Type B pancreatic cell (in vitro differentiated cells): ENCODE measurements at places on chromosomes 16 and 17.

DNA sequence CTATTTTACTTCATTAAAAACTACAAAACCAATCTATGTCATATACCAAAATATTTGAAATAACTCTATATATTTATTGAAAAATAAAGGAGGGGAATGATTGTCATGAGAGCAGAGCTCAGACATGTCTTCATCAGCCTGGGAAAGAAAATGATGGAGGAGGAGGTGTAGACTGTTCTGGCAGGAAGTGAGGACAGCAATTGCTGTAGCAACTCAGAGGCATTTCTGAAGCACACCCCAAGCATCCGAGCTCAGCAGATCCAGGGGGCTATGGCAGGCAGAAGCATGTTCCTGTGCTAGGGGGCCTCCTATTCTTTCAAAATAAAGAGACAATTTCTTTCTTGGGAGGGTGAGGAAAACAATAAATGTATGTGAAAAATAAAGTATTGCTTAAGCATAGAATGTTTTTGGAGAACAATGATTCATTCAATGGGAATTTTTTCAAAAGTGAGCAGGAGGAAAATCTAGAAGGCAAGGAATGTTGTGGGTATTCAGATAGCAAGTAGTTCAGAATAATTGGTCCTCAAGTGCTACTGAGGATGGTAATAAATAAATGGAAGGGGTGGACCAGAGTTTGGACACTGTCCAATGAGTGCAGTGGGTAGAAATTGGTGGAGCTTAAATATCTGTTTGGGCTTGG is 383.4 kb downstream of the CDH11 start:
- no peak for DNase-seq

DNA sequence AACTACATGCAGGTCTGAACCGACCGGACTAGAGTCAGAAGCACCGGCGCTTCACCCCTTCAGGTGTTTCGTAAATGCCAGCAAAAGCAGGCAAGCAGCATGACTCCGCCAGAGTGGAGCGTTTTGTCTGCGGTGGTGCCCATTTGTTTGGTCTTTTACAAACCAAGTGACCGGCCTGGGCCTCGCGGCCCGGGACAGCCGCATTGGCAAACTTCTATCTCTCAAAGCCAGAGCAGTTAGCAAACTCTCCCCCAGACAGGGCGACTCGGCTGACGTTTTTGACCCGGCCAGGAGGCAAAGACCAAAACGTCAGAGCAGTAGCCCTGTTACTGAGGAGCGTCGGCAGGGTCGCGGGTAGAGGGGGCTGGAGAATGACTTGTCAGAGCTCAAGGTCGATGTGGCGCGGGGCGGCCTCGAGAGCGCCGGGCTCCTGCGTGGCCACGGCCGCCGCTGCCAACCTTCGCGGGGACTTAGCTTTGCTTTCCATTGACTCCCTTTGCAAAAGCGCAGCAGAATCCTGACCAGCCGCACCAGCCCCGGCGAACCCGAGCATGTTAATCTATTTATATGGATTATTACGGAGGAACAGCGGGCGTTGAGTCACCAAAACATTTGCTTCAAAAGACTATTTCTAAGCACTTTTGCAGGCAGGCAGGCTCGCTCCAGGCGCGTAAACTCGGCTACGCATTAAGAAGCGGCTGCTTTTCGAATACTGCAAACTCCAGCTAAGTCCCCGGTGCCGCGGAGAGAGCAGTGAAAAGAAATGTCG is 763 bp upstream of the SOX9 start:
- no peak for DNase-seq

GRCh38 chr17:50426814-50427787 is 1.1 kb downstream of the ACSF2 start:
- DNase-seq = no peak

DNA sequence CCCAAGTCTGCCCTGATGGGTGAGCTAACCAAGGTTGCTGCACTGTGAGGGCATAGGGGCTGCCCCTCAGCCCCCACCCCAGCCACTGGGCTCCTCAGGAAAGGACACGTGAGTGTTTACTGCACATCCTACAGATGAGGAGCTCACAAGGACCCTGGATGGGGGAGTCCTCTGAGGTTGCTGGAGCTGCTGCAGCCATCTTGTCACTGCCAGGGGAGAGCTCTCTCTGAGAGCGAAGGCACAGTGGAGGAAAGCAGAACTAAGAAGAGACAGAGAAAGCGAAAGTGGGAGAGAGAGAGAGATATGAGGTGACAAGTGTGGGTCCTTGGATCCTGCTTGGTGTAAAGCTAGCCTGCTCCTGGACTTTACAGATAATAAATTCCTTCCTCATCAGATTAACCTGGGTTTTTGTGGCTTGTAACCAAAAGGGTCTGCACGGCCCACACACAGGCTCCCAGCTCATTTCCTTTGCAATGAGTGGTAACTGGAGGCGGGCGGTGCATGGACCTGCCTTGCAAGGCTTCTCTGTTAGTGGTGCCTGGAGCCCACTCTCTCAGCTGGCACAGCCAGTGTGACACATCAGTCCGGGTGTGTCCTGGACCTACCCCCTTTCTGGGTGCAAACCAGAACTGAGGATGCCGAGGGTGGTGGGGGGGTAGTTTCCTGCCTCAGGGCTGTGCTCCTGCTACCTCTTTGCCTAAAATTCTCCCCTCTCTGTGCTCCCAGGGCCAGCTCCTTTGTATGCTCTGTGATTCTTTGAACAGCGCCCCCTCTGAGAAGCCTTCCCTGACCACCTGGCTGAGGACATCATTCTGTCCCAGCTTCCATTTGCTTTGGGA is 14.2 kb downstream of the SNX20 start:
- no peak for DNase-seq

DNA sequence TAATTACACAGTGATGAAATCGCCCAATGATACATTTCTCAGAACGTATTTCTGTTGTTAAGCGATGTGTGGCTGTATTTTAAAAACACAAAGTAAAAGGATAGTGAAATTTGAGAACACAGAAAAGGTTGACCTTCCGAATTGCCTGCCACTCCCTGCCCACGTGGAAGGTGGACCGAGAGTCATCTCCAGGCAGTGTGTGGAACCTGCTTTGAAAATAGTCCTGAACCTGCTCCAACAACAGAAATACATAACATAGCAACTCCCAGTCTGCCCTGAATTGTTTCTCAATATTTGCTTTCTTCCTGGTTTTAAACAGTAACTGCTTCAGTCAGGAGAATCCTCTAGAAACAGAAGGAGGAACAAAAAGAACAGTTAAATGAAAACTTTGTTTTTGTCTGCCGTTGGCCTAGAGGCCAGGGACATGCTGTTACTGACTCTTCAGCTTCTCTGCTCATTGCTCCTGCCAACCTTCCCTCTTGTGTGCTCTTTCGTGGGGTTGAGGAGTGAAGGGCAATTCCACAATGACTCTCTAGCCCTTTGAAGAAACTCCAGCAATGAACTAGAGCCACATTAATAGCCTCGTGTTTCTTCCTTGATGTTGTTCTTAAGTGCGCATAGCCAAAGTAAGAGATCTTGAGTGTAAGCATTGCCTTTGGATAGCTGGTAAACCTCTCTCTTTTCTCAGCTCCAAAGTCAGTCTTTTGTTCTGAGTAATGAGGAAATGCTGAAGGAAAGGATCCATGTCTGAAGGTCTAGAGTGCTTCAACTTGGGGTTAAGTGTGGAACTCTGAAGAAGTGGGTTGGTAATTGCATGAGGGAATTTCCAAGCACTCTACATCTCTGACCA is 452.5 kb upstream of the CCL2 start:
- DNase-seq = no peak

DNA sequence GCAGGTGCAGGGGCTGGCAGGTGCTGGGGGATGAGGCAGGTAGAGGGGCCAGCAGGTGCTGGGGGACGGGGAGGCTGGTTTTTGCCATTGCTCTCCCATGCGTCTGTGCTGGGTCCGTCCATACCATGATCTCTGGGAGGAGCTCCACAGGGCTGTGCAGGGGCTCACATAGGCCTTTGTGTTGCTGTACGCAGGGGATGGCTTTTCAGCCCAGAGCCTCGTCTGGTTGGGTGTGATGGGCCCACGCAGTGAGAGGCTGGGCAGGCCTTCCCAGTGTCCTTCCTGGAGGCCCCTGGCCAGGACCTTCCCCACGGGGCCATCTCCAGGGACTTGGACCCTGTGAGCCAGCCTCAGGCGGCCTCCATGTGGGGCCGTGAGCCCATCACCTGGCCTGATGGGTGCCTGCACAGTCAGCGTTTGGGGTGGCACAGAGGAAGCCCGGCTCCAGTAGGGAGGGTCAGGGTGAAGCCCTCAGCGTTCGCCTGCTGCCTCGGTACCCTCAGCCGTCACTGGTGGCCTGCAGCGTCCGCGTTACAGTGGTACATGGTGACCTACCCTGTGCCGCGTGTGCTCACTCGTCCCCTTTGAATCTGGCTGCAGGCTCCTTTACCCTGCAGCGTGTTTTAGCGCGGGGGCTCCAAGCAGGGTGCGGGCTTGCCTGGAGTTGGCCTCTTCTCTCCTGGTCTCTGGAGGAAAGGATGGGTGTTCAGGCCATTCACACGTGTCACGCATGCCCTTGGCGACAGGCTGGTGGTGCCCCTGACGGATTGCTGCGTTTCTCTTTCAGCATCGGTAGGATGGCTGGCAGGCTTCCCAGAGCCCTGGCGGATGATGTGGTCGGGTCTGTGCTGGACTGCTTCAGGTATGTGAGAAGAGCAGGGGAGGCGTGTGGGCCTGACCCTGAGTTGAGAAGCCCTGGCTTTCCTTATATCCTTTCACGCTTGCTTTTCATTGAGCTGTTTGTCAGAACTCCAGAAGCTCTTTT is 30.6 kb downstream of the ZNF750 start:
- no peak for DNase-seq
